ENCODE measurements at places on chromosomes 6 and 20.

GRCh38 chr6:63732336-63732735 lies 96.7 kb downstream of the PHF3 start:
- no peak for DNase-seq

GRCh38 chr6:36169023-36170007 lies 27.2 kb upstream of the BRPF3 start:
- no peak for DNase-seq

- no peak for DNase-seq
These were observed 48.8 kb upstream of the NKX2-2 start for GRCh38 chr20:21562656-21563055.

GRCh38 chr6:52990342-52990741 lies 4.7 kb downstream of the GSTA4 start:
- no peak for DNase-seq

- no peak for DNase-seq
These were observed 140.3 kb downstream of the BCAS1 start for GRCh38 chr20:53929974-53930650.

GRCh38 chr6:82385961-82386360 lies 22.3 kb downstream of the TPBG start:
- no peak for DNase-seq

- DNase-seq = no peak
These were observed 179.0 kb upstream of the MAP3K7 start for GRCh38 chr6:90765895-90766294.

DNA sequence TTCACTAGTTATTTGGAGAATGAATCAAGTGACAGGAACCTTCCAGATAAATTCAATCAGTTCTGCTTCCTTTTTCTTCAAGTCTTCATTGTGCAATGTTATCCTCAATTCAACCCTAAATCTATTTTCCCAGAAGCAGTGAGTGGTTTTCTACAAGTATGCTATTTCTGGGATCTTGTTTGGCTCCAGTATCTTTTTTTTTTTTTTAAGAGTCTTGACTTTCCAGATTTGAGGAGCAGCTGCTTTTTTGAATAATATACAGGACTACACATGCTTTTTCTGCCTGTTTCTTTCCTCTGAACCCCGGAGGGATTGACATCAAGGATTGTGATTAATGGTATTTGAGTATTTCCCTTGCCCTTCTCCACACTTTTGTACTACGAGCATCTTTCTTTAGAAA lies 339.2 kb upstream of the JAG1 start:
- DNase-seq = no peak
